Left lung (tissue), 14 donors: ENCODE measurements at places on chromosomes 4 and X. TPM values are rescaled to one million over a fixed set of nuclear protein-coding genes. Genes with fewer than 3 reads are reported as not detected.

The USP46 gene
- 18.2 TPM for total RNA-seq

The AR gene
- 3.9 TPM for total RNA-seq

The PDZD4 gene
- 3.5 TPM for total RNA-seq

The TNMD gene
- total RNA-seq = not detected

The RAB9B gene
- total RNA-seq = 0.93 TPM

The BEND2 gene
- not detected for total RNA-seq

The CFP gene
- 7.6 TPM for total RNA-seq

The EDNRA gene
- 41.8 TPM for total RNA-seq

The RASL11B gene
- 0.52 TPM for total RNA-seq

The SPANXA1 gene
- total RNA-seq = not detected

The P2RY10 gene
- total RNA-seq = 0.73 TPM

GRCh38 chr4:7101692-7102515 lies 34.0 kb upstream of the GRPEL1 start:
- DNase-seq = peak; percentile 59

DNA sequence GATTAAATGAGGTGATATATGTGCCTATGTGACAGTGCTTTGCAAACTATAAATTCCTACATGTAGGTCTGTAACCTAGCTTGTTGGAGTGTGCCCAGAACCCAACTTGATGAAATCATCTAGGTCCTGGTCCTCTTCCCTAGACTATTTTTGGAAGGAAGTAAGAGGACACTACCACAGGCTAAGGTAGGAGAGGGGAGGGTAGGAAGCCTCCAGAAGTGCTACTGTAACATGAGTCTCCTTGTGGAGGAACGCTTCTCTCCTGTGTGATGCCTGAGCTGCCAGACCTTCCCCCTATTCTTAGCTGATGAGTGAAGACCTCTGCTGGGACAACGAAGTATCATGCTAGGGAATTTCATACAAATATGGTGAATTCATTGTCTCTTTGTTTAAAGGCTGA lies 41.8 kb upstream of the IL21 start:
- no peak for DNase-seq

DNA sequence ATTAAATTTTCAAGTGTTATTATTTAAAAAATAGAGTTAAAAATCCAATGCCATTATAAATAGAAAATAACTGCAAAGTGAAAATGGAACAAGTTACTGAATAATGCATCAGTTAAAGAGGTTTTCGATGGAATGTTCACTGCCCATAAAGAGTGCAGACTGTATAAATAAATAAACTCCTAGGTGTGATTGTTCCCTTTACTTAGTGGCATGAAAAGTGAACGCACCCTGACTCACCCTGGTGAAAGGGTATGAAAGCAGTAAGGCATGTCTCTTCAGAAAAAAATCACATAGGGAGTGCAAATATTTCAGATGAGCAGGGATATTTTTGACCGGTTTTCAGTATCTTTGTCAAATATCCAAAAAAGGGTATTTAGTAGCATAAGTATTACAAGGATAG lies 387.8 kb downstream of the DCAF12L2 start:
- DNase-seq = no peak

DNA sequence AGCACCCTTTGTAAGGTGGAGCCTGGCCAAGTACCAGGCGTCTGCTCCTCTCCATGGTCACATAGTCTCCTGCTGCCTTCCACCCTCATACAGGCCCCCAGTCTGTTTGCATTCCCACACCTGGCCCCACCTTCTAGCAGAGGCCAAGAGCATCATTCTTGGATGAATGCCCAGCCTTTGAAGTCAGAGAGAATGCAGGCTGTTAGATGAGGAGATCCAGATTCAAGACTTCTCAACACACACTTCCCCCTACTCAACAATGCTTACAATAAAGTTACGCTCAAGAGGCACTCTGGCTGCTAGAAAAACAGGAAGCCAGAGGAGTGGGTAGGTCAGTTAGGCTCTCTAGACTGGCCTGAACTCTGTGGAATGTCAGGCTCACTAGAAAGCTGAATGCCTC lies 43.3 kb downstream of the SHROOM4 start:
- DNase-seq = peak; percentile 80

GRCh38 chrX:48893556-48894348 lies 3.8 kb downstream of the TIMM17B start:
- no peak for DNase-seq

GRCh38 chr4:90546114-90546513 lies 418.9 kb downstream of the CCSER1 start:
- DNase-seq = no peak

DNA sequence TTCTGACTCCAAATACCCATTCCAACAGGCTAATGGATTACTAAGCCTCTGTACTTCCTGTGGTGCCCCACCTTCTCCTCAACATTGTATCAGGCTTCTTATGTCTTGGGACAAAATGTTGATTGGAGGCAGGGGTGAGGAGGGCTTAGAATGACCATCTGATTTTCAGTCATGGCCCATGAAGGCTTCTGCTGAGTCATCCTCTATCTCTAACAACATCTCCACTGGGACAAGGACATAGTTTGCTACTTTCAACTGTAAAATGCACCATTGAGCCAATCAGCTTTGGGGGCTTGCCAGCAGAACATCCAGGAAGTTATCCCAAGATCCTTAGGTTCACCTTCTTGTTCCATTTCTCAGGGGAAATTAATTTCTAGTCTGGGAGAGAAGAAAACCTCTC lies 29.5 kb downstream of the MAGEB17 start:
- DNase-seq = no peak

DNA sequence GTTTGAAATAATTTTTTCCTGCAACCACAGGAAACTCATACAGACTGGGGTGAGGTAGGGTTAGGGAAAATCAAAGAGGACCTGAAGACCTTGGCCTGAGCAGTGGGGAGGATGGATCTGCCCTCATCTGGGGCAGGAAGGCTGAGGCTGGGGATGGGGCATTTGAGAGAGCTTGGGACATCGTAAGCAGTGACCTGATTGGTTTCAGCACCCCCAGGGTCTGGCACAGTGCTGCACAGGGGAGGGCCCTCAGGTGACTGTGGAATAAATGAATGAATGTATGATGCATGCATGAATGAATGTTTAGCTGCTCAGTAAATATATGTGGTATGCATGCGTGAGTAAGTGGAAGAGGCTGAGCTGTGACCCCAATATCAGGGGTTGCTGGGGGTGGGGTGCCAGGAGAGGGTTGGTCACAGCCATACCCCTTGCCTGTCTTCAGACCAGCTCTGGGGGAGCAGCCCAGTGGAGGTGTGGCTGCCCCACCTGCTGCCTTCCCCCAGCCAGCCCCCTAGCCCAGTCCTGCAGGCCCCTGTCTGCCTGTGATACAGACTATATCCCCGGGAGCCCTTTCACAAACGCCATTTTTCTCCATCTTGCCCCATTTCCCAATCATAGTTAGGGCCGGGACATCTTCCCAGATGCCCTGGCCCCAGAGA lies 11.0 kb upstream of the TNIP2 start:
- no peak for DNase-seq

DNA sequence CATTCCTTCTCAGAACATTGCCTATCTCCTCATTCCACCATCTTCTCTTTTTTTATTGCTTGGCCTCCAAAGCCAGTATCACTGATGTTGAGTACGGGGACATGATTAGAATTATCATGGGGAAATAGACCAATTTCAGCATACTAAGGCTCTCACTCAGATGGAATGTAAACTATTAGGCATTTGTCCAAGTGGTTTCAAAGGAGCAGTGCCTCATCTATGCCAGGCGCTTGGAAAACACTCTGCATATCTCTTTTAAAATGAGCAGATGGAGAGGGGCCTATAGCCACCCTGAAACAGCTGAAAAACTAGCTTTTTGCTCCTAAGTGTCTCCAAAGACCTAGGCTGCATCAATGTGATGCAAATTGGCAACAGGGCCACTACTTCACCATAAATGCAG lies 150.8 kb upstream of the DIPK2B start:
- no peak for DNase-seq

DNA sequence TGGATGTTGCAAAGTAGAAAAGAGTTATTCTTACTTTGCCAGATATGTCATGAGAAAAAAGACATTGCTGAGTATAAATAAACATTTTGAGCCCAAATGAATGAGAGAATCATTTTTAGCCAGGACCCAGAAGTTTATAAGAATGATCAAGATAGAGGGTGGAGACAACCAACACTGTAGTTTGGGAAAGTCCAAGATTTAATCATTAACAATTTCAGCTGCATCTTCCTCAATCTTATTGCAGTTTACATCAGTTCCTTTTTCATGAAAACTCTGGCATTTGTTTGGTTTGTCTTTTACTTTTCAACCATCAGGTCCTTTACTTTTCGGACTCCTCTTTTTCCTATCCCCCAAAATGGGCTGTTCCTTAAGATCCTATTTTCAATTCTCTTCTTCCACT lies 645.9 kb downstream of the ANKRD50 start:
- DNase-seq = no peak

GRCh38 chrX:40247382-40247781 lies 149.6 kb upstream of the BCOR start:
- no peak for DNase-seq

DNA sequence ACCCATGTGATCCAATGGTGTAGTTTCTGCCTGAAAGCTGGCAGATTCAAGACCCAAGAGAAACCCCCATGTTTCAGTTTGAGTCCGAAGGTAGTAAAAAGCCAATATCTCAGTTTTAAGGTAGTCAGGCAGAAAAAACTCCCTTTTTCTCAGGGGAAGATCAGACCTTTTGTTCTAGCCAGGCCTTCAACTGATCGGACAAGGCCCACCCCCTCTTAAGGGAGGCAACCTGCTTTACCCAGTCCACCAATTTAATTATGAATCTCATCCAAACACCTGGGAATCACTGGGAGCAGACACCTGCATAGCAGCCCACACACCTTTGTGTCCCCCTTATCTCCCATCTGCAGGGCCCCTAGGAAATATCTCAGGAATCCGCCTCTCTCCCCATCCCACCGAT lies 322.0 kb downstream of the STK32B start:
- DNase-seq = no peak

GRCh38 chr4:76211769-76212708 lies 1.6 kb downstream of the SCARB2 start:
- no peak for DNase-seq

GRCh38 chrX:17361620-17362019 lies 13.4 kb upstream of the NHS start:
- no peak for DNase-seq

DNA sequence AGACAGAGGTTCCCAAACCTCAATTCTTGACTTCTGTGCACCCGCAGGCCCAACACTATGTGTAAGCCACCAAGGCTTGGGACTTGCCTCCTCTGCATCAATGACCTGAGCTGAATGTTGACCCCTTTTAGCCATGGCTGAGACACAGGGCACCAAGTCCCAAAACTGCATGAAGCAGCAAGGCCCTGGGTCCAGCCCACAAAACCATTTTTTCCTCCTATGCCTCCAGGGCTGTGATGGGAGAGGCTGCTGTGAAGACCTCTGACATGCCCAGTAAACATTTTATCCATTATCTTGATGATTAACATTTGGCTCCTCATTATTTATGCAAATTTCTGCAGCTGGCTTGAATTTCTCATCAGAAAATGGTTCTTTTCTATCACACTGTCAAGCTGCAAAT lies 85.4 kb downstream of the ITM2A start:
- DNase-seq = no peak
